ENCODE measurements at places on chromosomes 12 and 14.
A peak's percentile ranks its signal among the peaks of the same experiment; 100 is the strongest.

- DNase-seq = peak; percentile 15
These were observed 212.1 kb upstream of the ABCD2 start for GRCh38 chr12:39831587-39832315.

DNA sequence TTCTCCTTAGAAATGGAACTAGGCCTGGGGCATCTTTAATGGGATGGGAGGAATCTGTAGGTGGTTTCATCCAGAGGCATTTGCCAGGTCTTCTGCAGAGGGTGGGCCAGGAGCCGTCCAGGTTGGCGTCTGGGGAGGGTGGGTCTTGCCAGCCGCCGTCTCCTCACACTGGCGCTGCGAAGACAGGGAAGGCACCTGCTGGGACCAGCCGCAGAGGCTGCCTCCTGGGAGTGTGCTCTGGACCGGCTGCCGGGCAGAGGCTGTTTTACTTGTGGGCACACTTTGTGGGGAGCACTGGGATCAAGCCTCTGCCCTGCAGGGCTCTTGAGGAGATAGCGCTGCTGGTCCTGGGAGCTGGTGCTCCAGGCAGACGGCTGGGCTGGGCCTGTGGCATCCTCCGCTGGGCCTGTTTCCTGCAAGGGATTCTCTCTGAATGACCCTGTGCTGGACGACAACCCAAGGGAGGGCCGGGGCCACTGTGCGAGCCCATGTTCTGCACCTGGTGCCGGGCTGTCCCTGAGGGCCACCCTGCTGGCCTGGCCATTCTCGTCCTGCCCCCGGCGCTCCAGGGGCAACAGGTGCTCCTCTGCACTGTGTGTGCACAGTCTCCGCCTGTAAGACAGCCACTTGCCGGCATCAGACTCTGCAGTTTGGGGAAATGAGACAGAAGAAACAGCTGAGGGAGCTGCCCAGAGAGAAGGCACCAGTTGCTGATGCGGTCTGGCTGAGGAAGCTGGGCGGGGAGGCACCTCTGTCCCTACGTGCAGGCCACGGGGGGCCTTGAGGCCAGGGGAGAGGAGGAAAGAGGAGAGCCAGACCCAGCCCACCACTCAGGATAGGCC is 10.0 kb upstream of the TEX22 start:
- DNase-seq = no peak

DNA sequence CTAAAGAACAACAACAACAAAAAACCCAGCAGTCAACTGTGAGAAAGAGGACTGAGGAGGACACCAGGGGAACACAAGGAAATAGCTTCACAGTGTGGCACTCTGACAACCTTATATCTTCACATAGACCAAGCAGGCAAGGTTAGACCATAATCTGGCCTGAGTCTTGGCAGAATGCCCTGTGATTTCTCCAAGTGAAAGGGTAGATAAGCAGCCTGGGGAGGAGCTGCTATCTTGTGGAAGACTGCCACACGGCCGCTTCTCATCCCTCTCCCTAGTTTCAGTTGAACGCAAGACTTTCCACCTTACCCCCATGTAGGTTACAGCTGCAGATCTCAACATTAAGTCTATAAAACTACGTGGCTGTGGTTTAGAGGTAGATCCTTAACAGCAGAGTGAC is 3.7 kb downstream of the SLC25A21 start:
- no peak for DNase-seq

GRCh38 chr12:95543305-95543704 is 8.0 kb downstream of the USP44 start:
- DNase-seq = no peak

DNA sequence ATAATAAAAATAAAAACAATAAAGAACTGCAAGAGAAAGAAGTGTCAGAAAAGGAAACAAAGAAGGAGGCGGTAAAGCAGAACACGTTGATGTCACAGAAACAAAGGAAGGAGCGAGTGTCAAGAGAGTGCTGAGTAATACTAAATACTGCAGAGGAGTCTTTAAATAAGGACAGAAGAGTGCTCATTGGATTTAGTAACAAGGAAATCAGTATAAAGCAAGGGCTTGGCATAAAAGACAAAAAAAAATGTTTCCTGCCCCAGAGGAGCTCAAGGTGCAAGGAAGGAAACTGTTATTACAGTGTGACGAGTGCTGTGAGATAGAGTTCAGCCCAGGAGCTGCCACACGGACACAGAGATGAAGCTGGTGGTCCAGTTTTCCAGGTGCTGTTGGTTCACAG is 8.4 kb upstream of the TUBA1A start:
- no peak for DNase-seq
